Globus pallidus (tissue), 1 donor: ENCODE measurements at places on chromosomes 5 and 9.
A peak's percentile ranks its signal among the peaks of the same experiment; 100 is the strongest.

GRCh38 chr5:157582731-157583620 lies 7.4 kb upstream of the ADAM19 start:
- DNase-seq, result no peak

GRCh38 chr9:14608540-14608939 lies 84.7 kb downstream of the ZDHHC21 start:
- DNase-seq, result no peak

DNA sequence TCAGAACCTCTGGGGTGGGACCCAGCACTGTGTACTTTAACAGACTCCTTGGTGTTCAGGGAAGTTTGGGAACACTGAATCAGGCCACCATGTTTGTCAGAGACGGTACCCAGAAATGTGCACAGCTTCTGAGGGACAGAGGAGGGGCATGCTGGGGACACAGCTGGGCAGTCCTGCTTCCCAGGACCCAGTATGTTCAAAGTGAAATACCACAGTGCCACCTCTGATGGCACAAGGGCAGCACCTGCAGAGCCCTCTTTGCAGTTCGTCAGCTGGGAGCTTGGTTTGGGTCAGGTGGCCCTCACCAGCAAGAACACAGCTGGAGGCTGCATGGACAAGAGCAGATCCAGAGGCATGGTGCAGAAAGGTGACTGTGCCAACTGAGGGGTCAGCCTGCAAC lies 51.2 kb downstream of the NDST1 start:
- DNase-seq, result no peak

DNA sequence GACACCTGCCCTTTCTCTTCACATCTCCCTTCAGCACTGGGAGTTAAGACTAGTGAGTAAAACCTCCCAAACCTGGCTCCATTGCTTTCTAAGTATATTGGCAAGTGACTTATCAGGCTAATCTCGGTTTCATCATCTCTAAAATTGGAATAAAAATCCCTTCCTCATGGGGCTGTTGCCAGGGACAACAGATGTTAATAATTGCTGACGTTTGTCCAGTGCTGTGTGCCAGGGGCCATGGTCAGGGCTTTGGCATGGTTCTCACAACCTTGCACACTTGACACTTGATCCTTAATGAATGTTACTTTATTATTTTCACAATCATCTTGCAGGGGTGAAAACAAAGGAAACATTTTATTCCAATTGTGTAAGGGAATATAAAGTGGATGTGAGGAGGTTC lies 1262.0 kb upstream of the WWC1 start:
- no peak for DNase-seq

DNA sequence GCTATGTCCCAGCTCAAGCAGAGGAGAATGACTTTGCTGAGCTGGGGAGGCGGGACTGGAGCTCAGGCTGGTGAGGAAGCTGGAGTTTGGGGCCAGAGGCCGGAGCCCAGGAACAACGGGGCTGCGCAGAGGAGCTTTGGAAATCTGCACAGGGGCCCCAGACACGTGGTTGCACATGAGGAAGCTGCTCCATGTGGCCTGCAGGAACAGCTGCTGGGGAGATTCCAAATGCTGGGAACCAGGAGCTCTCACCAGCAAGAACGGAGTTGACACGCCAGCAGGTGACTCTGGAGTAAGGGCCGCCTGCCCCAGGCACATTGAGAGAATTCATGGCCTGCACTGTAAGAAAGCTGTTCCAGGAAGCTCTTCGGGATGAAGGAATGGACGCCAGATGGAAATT lies 91.0 kb downstream of the OLFM1 start:
- no peak for DNase-seq

- DNase-seq, result no peak
Measured at GRCh38 chr5:89216606-89217005, 333.6 kb upstream of the MEF2C start.

GRCh38 chr9:2195211-2195610 lies 180.1 kb downstream of the SMARCA2 start:
- DNase-seq, result no peak

- no peak for DNase-seq
Measured at GRCh38 chr5:172093965-172094364, 87.5 kb upstream of the FBXW11 start.

GRCh38 chr5:76855961-76856360 lies 6.1 kb downstream of the S100Z start:
- DNase-seq, result peak; percentile 34

DNA sequence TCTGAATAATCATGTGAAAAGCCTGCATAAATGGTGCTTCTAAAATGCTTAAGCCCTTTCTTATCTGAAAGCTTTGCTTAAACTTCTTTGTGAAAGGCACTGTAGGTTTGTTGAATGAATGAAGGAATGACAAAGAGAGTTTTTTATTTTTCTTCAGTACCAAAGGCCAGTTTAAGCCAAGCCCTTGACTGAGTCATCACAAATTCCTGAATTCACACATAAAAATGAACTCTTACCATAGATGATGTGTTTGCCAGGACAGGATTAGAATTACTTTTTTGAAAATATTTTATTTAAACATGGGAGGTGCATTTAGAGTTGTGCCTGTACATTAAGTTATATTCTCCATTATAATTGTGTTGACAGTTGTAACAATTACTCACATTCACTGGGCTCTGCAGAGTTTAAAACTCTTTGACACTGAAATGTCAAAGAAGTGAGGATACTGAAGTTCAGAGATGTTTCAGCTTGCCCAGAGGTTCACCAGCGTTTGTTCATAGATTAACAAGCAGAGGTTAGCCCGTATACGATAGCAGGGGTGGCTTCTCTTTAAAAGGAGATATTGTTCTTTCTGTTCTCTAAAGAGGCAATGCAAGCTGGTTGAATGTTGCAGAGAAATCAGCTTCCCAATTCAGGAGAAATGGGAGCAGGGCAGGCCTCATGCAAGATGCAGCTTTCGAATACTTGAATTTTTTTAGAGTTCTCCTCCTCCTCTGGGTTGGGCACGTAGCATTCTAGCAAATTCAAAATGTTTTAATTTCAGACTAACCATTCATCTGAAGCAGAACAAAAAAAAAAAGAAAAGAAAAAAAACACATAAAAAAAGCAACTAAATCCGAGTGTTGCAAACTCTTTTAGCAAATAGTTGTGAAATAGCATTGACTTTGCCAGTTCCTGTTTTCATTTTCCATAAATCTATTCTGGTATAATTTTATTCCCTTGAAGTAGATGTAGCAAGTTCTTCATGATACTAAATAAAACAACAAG lies 358.7 kb upstream of the KLF4 start:
- DNase-seq, result no peak

DNA sequence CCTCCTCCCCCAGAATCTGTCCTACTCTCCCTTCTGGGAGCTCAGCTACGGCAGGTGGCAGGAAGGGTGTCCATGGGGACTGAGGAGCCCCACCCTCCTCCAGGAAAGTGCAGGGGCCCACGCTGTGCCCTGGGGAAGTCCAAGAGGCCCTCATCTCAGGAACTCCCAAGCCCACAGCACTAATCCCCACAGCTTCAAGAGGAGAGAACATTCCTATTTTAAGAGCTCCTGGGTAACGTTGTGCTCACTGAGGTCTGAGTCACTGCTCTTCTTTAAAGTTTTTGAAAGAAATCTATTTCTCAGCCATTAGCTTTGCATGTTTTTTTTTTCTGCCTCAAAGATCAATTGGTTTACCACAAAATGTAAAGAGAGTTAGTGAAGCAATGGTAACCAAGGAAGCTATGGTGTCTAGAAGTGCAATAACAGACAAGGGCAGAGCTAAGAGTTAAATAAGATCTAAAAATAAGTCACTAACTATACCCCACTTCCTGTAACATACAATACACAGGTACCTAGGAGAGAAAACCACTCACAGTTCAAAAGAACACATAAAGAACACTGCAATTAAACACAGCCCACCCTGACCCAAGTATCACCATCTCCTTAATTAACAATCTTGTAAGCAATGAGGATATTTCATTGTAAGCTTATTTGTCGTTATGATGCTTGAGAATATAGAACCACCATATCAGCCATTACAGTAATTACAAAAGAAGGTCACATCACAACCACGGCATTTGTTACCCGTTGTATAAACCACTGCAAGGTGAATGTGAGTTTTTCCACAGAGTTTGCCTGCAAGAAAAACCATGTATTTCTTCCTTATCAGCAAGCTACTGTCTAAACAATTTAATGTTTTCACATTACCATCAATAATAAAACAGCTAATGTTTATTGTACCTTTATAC lies 382.3 kb upstream of the SLC30A5 start:
- DNase-seq, result no peak

DNA sequence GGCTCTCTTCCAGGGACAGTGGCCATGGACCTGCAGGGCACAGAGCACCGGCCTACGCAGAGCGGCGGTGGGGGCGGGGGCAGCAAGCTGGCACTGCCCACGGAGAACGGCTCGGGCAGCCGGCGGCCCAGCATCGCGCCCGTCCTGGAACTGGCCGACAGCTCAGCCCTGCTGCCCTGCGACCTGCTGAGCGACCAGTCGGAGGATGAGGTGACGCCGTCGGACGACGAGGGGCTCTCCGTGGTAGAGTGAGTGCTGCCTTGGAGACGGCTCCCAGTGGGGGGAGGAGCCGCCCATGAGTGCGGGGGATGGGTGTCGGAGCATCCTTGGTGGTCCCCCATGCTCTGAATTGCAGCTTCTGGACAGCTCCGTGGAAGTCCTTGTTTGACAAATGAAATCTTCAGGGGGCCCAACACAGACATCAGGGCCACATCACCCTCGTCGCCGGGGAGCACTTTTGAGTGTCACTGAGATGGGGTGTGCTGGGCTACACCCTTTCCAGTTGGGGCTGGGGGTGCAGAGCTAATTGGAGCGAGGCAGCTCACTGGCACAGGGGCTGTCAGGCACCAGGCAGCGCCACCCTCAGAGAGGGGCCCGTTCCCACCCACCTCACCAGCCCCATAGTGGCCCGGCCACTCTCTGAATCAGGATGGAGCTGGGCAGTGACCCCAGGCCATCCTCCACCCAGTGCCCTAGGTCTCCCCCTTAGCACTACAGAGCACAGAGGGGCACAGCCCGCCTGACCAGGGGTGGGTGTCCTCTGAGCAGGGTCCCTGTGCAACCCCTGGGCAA lies 70.9 kb downstream of the KCNT1 start:
- no peak for DNase-seq

GRCh38 chr9:82512728-82513127 lies 524.2 kb downstream of the SPATA31D1 start:
- DNase-seq, result no peak

- no peak for DNase-seq
Measured at GRCh38 chr5:154487541-154487940, 9.5 kb upstream of the HAND1 start.

GRCh38 chr9:83444110-83444509 lies 94.1 kb downstream of the FRMD3 start:
- DNase-seq, result no peak

DNA sequence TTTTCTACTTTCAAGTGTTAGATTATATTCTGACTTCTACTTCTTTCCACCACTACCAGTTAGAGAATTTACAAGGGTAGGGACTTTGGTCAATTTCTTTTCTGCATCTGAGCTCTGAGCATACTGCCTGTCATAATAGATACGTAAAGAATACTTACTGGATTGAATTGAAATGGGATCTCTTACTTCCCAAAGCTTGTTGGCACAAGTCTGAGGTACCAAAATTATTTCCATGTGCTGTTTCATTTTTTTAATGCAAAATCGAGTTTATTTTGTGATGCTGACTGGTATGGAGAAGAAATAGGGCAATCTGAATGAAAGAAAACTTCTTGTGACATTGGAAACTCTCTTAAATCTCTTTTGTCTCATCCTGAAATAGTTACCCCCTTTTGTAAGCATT lies 428.9 kb downstream of the SPATA31D1 start:
- no peak for DNase-seq

- DNase-seq, result no peak
Measured at GRCh38 chr5:126198531-126198930, 224.7 kb upstream of the GRAMD2B start.

- no peak for DNase-seq
Measured at GRCh38 chr9:84858364-84858763, 188.8 kb downstream of the NTRK2 start.

DNA sequence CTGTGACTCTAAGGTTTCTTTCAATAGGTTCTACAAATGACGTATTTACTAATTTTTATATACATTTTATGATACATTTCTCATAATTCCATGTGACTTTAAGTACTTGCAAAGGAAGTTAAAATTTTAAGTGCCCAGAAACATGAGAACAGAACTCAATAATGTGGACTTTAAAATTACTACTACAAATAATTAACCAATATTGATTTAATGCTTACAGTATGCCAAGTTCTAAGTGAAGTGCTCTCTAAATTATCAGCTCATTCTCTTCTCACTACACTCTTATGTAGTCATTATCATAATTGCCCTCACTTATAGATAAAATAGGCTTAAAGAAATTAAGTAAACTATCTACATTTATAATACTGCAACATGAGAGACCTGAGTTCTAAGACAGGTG lies 1690.7 kb upstream of the CDH9 start:
- DNase-seq, result no peak

GRCh38 chr9:77817590-77818311 lies 169.6 kb upstream of the GNA14 start:
- DNase-seq, result no peak

GRCh38 chr5:171785517-171785916 lies at the start of gene SMIM23:
SMIM23 (plus strand) TSS chr5:171785817; CDS start chr5:171785872, 55 bp downstream.
- DNase-seq, result no peak

DNA sequence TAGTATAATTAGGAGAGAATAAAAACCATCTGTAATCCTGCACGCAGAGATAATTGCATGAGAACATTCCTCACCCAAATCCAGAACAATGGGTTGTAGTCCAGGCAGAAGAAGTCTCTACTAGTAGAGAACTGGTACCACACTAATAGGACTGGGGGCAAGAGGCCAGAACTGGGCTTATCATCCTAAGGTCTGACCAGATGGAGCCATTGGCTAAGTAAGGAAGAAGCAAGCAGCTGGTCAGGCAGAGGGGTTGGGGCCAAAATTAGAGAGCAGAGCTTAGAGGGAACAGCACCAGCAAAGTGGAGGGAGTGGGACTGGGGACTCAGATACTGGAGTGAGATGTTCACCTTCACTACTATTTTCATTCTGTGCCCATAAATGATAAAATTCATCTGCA lies 35.4 kb upstream of the MAP1B start:
- no peak for DNase-seq

DNA sequence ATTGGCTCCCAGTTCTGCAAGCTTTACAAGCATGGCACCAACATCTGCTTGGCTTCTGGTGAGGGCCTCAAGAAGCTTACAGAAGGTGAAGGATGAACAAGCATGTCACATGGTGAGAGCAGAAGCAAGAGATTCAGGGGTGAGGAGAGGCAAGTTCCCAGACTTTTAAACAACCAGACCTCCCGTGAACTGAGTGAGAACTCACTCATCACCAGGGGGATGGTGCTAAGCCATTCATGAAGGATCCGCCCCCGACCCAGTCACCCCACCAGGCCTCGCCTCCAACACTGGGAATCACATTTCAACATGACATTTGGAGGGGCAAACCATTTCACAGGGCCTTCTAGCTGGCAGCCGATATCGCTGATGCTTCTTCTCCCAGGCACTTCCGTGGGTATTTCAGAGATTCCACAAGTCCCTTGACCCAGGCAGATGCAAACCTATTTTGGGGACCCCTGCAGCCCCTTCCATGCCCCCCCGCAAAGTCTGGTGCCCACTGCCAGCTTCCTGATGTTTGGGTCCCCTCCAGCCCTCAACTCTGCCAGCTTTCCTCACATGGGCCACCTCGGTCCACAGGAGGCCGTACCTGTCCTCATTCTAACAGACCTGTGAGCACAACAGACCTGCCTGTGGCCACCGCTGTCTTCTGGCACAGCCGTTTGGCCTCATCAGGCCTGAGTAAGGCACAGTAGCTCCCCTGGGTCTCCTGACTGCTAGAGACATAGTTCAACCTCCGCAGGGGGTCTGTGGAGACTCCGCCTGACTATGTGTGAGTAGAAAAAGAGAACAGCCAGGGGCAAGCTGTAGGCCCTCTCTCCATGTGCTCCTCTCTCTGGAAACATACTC lies 60.7 kb upstream of the ANGPTL2 start:
- DNase-seq, result no peak
